ENCODE measurements at places on chromosomes 7 and 10.

GRCh38 chr7:106736508-106737201 lies 75.7 kb upstream of the CCDC71L start:
- DNase-seq = peak; percentile 39

GRCh38 chr10:120948889-120949608 lies 97.9 kb downstream of the WDR11 start:
- DNase-seq = peak; percentile 52

DNA sequence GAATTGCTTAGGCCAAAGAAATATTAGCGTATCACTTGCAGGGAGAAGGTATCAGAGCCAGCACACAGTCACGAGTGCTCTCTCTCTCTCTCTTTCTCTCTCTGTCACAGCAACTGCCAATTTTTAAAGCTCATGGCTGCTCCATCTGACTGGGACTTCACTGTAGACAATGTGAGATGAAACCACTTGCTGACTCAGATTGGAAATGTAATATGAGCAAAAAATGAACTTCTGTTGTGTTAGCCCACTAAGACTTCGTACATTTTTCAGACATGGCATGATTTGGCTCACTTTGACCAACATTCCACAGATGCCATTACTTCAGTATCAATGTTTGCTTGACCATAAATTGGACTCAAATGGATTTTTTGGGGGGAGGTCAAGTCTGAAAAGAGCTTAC lies 68.1 kb downstream of the DGKB start:
- no peak for DNase-seq

GRCh38 chr10:80462299-80462980 lies 8.3 kb downstream of the TSPAN14 start:
- no peak for DNase-seq

DNA sequence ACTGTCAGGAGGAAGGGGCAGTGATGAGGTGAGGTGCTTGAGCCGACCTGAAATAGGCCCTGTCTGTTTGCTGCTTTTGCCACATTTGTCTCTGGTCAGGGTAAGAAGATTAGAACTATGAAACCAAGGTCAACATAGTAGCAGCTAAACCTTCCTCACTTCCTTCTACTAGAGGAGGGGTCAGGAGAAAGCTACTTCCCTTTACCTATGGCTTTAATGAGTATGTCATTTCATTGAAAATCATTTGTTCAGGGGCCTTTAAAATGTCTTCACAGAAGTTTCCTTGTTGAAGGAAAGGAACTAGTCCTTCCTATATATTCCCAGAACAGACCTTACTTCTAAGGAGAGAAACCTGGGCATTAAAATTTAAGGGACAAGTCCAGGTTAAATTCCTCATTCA lies 19.0 kb downstream of the HYAL4 start:
- DNase-seq = no peak

DNA sequence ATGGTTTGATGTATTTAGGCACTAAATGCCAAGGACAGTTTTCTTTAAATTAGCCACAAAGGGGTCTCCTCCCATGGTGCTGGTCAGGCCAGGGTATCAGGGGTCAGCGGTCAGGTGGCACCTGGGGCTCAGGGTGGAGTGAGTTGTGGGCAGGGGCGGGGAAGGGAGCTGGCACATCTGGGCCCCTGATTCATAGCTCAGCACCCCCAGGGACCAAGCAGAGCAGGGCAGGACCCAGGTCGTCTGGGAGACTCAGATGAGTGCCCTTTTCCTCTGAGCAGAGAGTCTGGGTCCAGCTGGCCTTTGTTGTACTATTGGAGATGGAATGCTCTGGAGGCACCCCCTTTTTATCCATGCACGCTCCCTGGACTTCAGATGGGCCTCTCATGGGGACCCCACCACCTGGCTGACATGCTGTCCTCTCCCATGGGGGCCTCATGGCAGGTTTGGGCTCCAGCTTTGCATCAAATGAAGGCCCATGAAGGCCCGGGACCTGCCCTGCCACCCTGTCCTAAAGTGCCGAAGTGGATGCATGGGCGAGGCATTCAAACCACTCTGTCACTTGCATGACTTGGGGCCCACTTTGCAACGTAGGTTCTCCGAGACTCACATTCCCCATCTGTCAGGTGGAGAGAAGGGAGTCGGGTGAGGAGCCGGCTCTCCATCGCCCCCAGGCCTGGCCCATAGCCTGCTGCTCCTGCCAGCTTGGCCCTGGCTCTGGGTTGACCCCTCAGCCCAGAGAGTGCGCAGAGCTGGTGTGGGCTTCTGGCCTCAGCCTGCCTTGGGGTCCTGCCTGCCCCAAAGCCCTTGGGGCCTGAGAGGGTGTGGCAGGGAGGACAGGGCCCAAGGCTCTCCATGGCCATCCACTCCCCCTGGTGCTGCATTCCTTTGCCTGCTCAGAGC lies 66.4 kb downstream of the RAMP3 start:
- DNase-seq = no peak

- no peak for DNase-seq
Measured at GRCh38 chr7:100434297-100435144, 1.8 kb downstream of the PPP1R35 start.

- DNase-seq = no peak
Measured at GRCh38 chr7:80453699-80454340, 58.0 kb downstream of the GNAT3 start.

- DNase-seq = no peak
Measured at GRCh38 chr10:10794791-10795191, 222.9 kb upstream of the CELF2 start.

DNA sequence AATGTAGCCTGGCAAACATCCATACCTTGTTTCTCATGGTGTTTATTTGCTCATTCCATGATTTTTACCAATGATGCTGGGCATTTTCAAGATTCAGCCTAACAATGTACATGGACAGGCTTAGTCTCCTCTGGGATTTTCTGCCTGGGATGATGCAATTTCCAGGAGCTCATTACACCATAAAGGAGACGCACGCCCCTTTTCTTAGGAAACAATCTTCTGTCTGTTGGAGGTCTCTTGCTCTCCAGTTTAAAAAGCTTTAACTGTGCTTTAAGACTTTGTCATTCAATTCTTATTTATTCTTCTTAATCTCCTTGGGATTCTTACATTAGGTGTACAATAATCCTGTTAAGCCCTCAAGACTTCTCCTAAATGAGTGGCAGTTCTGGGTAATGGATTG lies 150.3 kb upstream of the NRP1 start:
- no peak for DNase-seq

- peak; percentile 59 for DNase-seq
Measured at GRCh38 chr7:150668472-150668911, 17.0 kb upstream of the GIMAP2 start.

DNA sequence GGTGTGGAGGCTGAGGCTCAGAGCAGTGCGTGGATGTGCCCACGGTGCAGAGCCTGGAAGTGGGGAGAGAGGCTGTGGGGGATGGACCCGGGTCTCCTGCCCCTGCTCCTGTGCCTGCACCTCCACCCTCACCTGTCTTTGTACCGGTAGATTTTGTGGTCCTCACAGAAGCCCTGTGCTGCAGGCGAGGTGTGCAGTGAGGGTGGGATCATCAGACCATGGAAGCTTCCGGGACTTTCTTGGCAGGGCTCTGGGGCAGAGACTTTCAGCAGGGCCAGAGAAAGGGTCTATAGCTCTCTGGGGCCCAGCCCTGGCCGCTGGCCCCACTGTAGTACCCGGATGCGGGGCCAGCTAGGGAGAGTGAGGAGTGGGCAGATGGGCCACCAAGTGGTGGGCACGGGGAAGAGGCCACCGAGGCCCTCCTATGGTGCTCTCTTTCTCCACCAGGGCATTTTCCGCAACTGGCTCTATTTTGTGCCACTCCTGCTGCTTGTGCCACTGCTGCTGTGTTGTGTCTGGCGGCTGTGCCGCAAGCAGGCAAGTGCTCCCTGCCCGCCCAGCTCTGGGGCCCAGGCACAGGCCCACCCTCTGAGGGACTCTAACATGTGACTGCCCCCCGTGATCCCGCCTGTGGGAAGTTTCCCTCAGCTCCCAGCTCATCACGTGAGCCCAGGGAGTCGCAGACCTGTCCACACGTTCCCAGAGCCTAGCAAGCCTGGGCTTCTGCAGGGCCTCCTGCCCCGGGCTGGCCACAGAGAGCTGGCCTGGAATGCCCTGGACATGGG lies 22.1 kb downstream of the ANTXRL start:
- no peak for DNase-seq

DNA sequence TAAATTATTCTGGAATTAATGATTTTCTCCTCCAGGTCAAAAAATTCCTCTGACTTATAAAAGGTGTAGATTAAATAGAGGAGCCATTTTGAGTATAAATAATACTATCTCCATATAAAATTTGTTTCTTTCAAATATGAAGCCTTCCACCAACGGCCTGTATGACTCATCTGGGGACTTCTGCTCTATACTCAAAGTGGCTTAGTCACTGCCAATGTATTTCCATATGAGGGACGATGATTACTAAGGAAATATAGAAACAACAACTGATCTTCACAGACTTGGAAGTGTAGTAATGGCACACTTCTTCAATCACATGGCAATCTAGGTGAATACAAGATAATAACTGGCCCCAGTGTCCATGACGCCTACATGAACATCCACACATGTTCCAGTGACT lies 335.6 kb upstream of the HGF start:
- no peak for DNase-seq

DNA sequence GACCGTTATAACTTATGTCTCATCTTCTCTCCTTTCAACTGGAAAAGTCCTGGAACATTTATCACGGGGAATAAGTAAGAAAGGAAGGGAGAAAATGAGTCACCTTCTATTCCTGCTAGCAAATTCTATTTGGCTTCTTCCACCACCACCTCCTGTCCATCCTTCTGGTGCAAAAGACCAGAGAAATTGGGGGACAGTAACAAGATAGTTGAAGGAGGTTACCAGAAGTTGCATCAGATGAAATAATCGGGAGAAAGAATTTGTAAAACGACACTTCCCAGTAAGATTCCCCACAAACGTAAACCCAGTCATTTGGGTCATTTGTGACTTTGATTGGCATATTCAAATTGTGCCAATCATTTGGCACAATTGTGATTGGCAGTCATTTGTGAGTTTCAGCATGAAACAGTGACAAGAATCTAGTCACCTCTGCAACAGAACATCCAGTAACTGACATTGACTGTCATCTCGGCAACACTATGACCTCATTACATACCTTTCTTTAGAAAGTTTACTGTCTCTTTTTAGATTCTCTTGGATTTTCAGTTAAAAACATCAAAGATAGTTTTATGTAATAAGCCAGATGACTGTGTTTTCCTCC lies 51.3 kb upstream of the PIK3CG start:
- DNase-seq = no peak

- no peak for DNase-seq
Measured at GRCh38 chr10:113849140-113849803, 4.6 kb downstream of the DCLRE1A start.

DNA sequence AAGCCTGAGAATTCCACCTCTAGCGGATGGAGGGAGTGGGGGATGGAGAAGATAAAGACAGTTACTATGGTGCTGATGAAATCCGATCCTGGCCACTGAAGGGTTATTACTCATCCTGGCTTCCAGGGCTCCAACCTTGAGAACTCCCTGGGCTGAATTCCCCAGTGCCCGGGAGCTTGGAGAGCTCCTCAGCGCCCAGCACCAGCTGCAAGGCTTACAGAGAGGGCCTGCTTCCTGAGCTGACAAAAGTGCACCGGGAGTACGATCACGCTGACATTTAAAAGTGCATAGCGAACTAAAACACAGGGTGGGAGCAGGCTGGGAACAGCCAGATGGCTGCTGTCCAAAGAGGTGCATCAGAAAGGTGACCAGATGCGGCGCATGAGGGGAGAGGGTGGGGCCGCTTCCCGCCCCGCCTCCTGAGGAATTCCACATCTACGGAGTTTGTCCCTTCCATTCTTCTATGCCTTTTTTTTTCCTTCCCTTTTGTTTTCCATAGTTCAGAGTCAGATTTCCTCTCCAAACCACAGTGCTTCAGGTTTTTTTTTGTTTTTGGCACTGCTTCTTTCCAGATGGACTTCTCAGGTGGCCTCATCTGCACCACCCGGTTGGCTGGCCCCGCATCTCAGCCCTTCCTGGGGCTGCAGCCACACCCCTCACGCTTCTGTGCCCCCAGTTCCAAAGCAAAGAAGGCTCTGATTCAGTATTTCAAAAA lies 62.4 kb upstream of the MKRN1 start:
- DNase-seq = no peak

- no peak for DNase-seq
Measured at GRCh38 chr7:107233174-107233573, 64.4 kb downstream of the HBP1 start.

DNA sequence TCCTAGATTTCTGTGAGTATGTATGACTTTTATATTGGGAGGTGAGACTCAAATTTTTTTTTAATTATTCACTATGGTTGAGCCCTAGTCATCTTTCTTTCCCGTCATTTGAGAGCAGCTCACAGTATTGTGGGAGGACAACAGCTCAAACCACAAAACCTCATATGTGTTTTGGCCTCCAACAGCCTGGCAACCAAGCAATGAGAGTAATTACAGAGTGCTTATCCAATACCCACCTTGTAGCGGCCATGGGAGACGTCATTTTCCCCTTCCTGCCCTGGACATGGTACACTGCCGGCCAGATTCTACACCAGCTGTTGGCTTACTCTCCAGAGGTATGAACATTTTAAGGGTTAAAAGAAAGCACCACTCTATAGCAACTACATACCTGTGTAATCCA lies 49.1 kb downstream of the DOCK4 start:
- no peak for DNase-seq

GRCh38 chr7:44959433-44959951 lies 19.3 kb downstream of the MYO1G start:
- DNase-seq = peak; percentile 45

DNA sequence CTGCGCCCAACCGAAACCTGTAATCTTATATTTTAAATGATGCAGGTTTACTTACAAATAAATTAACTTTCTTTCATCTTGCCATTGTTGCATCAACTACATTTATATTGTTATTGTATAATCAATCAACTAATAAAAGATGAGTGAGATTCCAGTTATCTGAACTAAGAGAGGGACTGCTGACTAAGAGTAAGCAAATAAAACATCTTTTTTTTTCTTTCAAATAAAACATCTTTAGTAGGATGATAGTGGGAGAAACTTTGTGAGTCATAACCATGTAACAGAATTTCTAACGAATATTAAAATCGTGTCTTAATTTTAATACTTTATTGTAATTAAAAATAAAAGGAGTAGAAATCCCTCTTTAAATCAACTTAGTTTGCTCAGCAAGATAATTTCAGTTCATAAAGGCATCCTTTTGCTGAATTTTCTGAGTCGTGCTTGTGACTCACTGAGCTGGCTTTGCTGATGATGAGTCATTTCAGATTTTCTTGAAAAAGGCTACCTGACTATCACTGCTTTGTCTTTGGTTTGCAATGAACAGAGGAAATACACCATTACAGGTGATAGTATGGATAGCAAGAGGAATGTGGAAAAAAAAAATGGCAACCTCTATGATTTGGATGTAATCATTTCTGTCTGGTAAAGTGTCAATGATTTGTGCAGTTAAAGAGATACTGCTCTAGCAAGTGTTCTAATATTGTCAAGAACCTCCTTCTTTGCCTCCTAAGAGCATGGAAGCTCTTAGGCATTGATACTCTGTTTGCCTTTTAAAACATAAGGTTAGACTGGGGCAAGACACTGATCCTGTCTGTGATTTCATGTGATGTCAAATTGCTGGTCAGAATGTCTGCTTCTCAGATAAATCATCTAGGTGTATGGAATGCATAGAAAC lies 119.5 kb downstream of the GPR158 start:
- DNase-seq = no peak

All from effector memory CD8-positive, alpha-beta T cell (primary cell).